GF-D8 (cell line): ENCODE measurements at places on chromosomes 2 and 18.

- no peak for DNase-seq
Measured at GRCh38 chr18:39371996-39372395, 1806.4 kb upstream of the CELF4 start.

DNA sequence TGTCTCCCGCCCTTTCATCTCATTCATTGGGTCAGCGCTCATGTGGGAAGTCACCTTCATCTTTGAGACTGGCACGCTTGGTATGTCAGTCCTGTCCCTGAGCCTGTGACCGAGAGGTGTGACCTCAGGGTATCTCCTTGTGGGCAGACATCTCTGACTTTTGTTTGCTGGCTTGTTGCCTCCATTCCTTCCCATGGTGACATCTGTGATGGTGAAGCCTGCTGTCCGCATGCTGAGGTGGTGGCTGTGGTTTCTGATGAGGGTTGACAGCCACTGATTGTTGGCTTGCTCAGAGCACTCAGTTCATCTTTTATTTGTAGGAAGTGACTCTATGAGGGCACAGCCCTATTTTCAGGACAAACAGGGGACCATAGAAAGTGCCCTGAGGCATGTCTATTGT, 139.2 kb downstream of the SLC4A3 start:
- DNase-seq, result no peak

DNA sequence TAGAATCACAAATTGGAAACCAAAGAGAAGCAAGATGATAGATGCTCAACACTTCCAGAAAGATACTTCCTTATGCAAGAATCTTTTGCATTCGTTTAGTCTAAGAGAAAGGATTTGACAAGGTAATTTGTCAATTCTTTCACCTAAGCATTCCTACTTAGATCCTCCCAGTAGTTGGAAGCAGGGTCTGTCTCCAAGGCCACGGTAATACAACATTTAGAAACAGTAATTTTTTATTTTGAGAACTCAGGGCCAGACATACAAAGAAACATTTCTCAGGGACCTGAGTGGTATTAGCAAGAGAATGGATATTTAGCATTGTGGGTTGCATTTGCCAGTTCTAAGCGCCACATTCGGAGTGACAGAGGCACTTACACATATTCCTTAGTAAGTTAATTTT, 68.6 kb downstream of the ACYP2 start:
- DNase-seq, result no peak

DNA sequence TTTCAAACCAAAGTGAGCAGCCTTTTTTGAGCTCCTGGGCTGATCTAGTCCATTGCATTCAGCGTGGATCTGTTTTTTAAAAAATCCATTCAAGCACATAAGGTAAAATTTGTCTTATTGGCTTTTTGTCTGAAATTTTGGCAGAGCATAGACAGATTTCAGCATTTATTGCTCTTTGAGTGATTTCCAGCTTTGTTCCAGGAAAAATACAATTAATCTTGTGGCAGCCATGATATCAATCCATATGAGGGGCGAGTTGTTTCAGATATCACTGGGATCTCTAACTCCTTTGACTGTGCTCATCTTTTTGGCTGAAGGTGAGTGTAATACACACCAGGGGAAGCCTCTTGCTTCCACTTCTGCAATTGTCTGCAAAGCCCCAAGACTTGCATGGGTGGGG, 523.9 kb downstream of the SLC4A3 start:
- no peak for DNase-seq

GRCh38 chr18:9417073-9417851, 58.1 kb upstream of the RALBP1 start:
- DNase-seq, result no peak

DNA sequence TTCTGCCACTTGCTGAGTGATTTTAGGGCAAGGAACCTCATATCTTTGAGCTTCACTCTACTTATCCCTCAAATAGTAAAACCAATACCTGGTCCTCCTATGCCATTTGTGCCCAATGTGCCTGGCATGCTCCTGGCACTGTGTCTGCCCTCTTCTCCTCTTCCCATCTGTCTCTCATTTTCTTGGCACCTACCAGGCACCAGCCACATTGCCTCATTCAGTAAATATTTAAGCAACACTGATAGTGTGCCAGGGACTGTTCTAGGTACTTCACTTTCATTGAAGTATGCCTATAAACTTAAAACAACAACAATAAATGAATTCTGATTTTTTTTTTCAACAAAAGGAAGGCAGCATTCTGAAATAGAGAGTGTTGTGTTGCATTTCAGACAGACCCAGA, 15.1 kb upstream of the BOD1L2 start:
- DNase-seq, result no peak

DNA sequence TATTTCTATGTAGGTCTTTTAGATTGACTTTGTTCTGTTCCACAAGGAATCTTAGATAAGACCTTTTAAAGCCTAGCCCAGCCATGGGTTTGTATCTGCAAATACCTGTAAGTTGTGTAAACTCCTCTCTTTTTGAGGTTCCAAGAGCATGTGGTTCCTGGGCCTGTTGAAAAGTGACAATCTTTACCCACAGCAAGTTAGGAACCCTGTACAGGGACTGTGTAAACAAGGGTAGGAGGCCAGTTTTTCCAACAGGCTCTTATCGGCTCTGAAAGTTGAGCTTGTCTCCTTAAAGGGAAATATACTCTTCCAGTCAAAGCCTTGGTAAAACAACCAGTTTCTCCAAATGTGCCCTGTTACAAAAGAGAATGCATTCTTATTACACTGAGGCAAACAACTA, 15.3 kb upstream of the ASXL3 start:
- DNase-seq, result no peak

DNA sequence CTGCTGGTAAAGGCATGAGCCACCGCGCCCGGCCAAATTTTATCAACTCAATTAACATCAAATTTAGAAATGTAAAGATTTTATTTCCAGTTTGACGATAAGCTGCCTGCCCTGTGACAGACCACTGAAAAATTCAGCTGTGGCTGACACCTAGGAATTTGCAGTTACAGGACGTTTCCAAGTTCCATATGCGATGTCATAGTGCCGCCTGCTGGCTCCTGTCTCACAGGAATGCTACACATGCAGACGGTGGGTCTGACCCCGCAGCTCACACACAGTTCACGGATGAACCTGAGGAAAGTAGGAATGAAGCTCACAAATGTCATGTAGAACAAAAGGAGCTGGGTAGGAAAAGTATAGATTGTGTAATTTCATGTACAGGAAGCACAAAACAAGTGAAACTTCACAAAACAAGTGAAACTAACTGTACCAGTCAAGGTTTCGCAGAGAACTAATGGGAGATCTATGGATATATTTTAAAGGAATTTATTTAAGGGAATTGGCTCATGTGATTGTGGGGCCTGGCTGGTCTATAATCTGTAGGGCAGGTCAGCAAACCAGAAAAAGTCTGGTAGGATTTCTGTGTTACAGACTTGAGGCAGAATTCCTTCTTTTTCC, 13.2 kb upstream of the SEH1L start:
- DNase-seq, result peak; percentile 48

DNA sequence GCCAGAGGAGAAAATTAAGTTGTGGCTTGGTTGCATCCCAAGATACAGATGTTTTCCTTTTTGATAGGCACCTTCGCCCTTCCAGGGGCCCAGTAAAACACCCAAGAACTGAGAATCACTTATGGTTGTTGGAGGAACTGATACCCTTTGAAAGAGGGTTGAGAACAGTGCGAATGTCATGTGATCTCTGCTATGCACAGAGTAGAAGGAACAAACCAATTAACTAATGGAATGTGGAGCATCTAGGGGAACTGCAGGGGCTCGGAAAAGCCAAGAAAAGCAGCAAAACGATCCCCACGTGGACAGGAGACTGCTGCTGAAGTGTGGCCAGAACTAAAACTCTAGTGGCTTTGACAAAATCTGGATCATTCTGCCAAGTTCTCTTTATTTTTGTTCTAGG, 58.8 kb downstream of the APOB start:
- no peak for DNase-seq

DNA sequence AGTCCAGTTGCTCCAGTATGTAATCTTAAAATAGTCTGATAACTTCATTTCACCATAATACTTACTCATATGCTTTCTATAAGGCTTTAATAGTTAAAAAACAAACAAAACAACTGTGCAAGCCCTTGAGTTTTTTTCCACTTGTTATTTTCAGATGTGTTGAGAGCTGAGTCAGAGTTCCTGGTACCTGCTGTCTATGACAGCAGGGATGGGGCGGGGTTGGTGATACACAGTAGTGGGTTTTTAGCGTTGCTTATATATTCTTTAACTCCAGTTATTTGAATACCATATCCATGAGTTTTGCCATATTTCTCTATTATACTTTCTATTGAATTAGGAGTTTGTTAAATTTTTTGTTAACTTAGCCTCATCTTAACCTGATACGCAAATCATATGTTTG, 5.0 kb downstream of the NAPG start:
- no peak for DNase-seq

DNA sequence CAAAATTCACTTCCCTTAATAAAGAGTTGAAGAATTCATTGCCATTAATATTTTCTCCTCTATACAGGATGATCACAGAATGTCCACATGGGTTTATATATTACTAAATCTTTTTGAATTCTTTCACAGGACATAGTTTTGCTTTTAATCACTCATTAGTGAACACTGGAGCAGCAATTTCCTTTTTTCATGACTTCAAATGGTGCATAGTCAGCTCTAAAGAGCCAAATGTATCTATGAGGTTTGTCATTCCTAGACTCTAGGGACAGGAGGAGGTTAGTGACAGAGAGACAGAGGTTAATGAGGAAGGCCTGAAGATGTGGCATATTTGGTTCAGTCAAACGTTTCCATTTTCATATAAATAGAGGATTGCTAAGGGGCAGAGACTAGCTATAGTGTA, 111.8 kb downstream of the FSHR start:
- no peak for DNase-seq

DNA sequence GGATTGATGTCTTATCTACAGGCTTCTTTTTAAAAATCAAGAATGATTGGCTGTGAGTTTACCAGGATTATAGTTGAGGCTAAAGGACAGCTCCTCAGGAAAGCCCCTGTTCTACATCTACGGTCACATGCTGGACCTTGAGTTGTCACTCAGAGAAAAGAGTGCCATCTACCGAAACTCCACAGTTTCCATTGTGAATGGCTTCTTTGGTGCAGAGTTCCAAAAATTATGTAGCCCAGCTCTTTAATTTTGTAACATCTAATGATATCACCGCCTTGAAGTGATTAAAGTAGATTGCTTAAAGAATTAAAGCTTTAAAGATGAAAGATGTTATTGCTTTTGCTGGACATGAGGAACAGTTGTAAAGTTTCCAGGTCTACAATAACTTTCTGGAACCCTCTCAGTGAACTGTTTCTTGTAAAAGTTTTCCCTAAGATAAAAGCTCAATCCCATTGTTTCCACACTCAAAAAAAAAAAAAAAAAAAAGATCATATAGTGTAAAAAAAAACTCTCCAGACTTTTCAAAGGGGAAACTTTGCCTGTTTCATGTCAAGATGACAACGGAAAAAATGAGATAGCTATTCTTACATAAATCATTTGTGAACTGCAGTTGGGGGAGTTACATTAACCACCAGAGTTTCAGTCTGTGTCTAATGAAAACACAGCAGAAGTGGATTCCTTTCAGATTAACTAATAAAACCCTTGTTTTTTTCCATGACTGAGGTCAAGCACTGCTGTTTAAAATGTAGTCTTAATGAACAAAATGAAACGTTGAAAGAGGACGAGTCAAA, 4.3 kb downstream of the COL3A1 start:
- no peak for DNase-seq

GRCh38 chr18:24860978-24861680, 400.7 kb downstream of the HRH4 start:
- no peak for DNase-seq

GRCh38 chr2:9093324-9093723, 89.8 kb upstream of the MBOAT2 start:
- DNase-seq, result no peak

DNA sequence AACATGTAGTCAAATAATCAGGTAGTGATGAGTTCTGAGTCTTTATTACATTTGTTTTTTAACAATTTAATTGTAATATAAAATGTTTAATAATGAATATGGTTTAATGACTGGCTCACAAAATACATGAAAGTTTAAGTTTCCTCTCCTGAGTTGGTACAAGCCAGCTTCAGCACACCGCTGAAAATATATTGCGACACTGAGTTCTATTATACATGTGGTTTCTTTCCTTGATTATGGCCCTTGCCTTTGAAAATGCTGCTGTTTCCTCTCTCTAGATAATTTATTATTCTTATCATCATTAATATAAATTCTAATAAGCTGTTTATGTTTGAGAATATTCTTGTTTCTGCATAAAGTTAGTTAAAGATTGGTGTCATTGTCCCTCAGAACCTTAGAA, 249.3 kb downstream of the PARD3B start:
- DNase-seq, result no peak

DNA sequence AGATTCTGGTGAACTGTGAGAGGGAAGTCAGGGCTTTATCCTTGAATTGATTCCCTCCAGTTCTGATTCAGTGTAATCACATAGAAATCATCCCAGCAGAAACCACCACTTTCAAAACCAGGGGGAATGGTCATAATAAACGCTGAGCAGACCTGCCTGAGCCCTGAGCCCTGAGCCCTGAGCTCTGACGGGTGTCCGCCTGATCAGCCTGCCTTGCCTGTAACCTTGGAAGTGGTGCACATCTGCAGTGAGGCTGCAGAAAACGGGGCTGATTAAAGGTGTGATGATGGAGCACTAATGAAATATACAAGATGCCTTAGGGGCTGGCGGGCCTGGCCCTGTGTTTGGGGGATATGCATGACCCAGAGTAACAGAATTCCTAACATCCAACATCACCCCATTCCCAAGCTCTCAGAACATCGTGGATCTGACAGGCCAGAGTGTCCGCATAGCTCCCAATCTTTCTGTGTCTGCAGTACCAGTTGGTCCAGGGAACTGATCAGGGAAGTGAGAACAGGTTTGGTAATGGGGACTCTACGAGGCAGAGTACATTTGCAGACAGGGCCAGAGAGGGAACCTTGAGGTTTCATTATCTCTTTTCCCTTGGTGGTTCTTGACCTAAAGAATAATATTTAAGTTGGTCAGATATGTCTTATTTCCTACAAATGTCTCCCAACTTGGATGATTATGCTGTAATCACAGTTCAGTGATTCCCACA, 37.8 kb downstream of the KCTD18 start:
- no peak for DNase-seq

DNA sequence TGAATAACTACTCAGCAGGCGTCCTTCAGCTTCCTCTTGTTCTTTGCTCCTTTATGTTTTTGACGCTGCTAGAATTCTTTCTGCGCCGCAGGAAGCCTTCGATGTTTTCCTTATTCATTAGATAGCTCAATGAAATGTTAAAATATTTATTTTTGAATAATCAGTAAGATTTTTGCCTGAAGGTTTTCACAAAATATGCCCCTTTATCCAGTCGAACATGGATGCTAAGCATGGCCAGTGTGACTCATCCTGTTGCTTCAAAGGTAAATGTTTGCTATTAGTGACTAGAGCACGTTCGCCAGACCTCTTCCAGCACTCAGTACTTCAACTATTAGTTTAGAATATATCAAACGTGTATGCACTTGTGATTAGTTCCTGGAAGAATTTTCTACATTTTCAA, 7.6 kb upstream of the MEIS1 start:
- no peak for DNase-seq

GRCh38 chr2:176614930-176615329, 345.7 kb downstream of the MTX2 start:
- no peak for DNase-seq
